C1 segment of cervical spinal cord (tissue), 14 donors: ENCODE measurements at places on chromosomes 6 and 20.

- DNase-seq: no peak
Observed at GRCh38 chr20:53070706-53071392, 98.7 kb downstream of the TSHZ2 start.

DNA sequence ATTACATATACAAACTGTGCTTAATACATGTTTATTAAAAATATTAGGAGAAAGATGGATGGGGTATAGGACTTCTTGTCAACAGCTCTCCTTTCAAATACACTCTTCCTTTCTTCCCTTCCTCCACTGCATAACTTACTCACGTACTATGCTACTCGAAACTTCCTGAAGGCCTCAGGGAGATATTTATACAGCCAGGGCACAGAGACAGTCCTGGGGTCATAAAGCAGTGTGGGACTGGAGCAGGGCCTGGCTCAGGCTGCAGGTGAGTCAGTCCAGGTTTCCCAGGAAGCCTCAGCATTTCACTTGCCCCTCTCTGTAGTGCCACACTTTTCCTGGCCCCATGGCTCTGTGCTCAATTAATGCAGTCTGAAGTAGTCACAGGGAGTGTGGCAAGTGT is 157.0 kb downstream of the UBE3D start:
- no peak for DNase-seq

DNA sequence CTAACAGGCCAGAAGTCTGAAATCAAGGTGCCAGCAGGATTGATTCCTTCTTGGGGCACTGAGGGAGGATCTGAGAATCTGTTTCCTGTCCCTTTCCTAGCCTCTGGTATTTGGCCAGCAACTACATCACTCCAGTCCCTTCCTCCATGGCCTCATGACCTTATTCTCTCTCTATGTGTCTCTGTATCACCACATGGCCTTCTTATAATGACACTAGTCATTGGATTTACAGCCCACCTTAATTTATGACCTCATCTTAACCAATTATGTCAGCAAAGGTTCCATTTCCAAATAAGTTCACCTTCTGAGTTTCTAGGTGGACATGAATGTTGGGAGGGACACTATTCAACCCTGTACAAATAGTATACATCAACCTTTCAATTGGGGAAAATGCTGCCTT is 29.3 kb downstream of the SCML4 start:
- DNase-seq: no peak

DNA sequence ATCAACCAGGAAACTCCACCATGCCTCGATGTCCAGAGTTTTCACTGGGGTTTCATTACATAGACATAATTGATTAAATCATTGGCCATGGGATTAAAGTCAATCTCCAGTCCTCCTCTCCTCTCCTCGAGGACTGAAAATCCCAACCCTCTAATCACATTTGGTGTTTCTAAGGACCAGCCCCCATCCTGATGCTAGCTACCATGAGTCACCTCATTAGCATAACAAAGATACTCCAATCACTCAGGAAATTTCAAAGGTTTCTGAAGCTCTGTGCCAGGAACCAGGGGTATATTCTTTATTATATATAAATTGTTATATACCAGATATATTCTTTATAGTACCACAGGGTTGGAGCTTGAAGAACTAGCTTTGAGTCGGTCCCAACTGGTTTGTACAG is 212.9 kb upstream of the PRND start:
- DNase-seq: no peak

- DNase-seq: no peak
Observed at GRCh38 chr6:105105094-105105493, 74.7 kb downstream of the POPDC3 start.

DNA sequence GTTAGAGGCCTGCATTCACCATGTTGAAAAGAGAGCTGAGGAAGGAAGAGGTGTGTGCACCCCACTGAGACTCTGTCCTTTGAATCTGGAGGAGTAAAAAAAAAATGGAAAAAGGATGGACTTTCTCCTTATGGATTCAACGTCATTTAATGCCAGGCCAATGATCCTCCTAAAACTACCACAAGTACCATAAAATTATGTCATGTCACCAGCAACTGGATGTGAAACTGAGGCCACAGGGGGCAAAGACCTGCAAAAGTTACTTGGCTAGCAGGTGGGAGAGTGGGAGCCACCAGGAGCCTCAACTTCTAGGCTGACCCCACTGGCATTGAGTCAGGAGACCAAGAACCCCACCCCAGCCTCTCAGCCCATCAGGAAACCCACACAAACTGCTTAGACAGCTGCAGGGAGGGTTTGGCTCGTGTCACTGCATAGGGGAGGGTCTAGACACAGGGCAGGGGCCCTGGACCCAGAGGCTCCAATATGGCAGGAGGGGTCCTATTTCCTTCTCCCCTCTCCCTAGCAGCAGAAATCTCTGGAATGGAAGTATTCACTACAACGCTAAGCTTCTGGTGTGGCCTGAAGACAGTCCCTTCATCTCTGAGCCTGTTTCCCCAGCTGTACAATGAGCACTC is 11.0 kb downstream of the PCK1 start:
- no peak for DNase-seq

DNA sequence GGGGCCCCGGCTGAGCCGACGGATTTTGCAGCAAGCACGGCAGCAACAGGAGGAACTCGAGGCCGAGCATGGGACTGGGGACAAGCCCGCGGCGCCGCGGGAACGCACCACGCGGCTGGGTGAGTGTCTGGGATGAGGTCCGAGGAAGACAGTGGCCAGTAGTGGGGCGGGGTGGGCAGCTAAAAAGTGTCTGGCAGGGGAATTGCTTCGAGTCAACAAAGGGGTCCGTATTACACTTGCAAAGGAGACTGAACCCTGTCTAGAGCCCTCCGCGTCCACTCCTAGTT is 356 bp downstream of the BYSL start:
- DNase-seq: no peak

DNA sequence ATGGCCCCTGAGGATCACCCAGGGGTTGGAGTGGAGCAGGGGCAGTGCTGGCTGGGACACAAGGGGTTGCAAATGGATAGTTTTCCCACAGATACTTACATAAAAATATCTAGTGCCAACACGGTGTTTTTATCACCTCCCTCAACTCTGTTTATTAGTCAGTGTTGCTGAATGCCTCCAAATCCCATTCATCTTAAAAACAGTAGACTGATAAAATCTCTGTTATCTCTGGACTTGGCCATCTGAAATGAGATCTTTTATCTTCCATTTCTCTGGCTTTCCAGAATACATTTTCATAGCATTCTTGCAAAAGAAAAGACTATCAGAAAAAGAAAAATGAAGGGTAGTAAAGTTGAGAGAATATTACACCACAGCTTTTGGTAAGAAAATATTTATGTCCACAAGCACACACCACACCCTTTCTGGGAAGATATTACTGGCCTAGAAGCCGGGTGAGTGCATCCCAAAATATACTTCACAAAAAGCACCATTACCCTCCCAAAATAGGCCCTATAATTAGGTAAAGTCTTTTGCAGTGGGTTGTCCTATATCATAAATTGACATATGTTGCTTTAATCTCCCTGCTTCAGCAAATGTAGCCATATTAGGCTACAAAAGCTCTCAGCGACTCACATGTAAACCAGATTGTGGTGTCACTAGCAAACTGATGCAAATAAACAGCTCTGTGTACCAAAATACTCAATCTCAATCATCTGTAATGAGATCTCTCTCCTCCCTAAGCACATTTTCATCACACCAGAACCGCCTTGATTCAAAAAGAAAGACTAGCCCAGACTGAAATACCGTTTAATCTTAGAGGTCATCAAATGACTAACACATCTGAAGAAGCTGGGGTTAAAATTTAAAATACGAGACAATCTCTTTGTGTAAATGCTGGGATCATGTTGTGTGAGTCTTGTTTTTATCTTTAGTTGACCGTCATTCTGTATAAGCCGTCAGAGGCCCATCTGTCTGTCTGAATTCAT is 96.7 kb downstream of the FYN start:
- no peak for DNase-seq

GRCh38 chr6:19554356-19555225 is 282.6 kb upstream of the ID4 start:
- no peak for DNase-seq

DNA sequence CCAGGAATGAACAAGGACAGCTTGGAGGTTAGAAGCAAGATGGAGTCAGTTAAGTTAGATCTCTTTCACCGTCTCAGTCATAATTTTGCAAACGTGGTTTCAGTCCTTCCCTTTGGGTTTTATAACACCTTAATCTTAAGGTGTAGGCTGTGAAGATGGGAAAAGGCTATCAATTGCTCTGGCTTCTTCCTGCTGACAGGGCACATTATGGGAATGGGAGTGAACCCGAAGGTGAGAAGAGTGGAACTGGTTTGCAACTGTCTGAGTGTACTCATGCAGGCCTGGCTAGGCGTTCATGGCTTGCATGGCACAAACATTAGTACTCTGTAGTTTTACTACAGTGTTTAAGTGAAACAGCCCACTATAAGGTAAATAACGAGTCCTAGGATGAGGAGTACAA is 9.4 kb downstream of the TAF8 start:
- DNase-seq: no peak

GRCh38 chr20:40941133-40941610 is 87.5 kb upstream of the TOP1 start:
- no peak for DNase-seq

- DNase-seq: no peak
Observed at GRCh38 chr6:148650941-148651505, 95.8 kb upstream of the UST start.

DNA sequence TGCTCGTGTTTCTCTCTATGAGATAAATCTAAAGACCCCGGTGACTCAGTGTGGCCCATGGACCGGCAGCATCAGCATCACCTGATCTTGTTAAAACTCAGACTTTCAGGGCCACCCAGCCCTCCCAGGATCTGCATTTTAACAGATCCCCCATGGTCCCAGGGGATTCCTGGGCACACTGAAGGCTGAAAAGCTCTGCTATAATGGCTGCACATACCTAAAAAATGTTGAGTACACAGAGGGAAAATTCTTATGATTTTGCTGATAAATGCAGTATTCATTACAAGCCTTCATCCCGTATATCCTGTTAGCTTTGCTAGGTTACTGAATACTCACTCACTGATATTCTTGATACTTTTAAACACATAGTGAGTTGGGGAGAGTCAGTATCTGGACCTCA is 200.5 kb downstream of the MYLK4 start:
- DNase-seq: no peak

DNA sequence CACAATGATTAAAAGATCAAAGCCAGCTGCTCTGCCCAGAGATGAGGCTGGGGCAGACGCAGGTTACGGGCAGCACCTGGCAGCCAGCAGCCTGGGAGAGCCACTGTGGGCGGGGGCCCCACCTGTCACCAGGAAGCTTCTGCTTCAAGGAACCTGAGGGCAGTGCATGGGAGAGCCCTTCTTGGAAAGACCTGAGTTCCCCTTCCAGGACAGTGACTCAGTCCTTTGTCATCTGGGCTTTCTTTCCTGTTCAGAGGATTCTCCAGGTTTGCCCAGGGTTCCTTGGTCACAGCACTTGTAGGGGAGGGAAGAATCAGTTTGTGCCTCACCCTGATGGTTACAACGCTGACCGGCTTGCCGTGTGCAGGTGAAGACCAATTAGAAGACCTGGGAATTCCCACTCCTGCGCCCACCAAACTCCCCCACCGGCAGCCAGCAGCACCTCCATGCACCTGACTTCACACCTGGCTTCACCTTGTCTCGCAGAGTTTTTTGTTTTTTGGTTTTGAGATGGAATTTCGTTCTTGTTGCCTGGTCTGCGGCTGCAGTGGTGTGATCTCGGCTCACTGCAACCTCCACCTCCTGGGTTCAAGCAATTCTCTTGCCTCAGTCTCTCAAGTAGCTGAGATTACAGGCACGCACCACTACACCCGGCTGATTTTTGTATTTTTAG is 2.0 kb downstream of the ZBP1 start:
- DNase-seq: no peak

DNA sequence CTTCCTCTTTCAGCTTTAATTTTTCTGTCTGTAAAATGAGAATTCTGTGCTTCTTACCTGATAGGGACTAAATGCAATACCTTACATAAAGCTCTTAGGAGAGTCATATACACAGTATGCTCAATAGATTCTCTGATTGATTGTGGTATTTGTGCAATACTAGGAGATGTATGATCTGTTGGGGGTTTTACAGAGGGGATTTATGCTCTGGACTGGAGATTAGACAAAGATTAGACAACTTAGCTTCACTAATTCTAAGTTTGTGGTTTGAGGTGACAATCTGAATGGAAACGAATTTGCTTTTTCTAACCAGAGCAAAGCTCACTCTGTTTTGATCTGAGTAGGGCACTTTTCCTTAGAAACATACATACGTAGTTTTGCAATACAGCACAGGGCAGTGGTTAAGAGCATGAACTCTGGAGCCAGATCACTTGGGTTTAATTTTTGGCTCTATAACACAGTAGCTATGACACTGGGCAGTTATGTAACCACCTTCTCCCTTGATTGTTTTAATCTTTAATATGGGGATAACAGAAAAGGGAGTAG is 126.2 kb downstream of the RNF144B start:
- DNase-seq: no peak

DNA sequence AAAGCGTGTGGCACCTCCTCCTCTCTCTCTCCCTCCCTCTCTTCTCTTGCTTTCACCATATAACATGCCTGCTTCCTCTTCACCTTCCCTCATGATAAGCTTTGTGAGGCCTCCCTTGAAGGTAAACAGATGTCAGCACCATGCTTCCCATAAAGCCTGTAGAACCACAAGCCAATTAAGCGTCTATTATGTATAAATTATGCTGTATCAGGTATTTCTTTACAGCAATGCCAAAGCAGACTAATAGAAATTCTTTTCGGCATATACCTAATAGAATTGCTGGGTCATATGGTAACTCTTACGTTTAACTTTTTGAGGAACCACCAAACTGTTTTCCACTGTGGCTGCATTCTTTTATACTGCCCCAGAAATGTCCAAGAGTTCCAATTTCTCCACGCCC is 75.0 kb downstream of the SYCP2 start:
- no peak for DNase-seq

GRCh38 chr20:24701668-24702067 is 232.2 kb downstream of the SYNDIG1 start:
- DNase-seq: no peak

DNA sequence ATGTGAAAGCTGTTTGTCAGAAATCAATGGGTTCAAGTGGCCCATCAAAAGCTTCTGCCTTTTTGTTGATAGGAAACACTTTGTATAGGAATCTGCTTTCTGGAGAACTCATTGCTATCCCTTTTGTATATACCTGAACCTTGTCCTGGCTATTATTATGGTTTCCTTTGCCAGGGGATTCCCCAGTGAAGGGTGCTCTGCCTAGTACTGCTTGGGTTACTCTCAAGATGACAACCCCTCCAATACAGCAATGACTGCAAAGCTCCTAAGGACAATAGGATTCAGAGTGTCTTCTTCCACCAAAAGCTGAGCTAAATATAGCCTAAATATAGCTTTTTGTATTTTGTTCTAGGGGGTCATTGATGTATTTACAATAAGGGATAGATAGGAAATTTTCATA is 54.0 kb upstream of the PTPRK start:
- DNase-seq: no peak

GRCh38 chr20:32823737-32824588 is 4.2 kb downstream of the MAPRE1 start:
- DNase-seq: no peak

DNA sequence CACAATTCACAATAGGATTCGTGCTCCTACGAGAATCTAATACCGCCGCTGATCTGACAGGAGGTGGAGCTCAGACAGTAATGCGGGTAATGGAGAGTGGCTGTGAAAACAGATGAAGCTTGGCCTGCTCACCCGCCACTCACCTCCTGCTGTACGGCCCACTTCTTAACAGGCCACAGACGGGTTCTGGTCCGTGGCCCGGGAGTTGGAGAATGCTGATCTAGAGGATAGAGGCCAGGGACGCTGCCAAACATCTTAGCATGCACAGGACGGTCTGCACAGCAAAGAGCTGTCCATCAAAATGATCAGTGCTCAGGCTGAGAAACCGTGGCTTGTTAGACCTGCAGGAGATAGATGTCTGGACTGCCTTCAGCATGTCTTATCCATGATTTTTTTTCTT is 186.4 kb downstream of the SASH1 start:
- DNase-seq: no peak
